ENCODE measurements at places on chromosomes 1 and 21.

GRCh38 chr1:165355977-165356811, at the start of gene LMX1A:
TSS of gene LMX1A (minus strand) at chr1:165356715. CDS start at chr1:165355559, 1,156 bp downstream.
- DNase-seq, result no peak

DNA sequence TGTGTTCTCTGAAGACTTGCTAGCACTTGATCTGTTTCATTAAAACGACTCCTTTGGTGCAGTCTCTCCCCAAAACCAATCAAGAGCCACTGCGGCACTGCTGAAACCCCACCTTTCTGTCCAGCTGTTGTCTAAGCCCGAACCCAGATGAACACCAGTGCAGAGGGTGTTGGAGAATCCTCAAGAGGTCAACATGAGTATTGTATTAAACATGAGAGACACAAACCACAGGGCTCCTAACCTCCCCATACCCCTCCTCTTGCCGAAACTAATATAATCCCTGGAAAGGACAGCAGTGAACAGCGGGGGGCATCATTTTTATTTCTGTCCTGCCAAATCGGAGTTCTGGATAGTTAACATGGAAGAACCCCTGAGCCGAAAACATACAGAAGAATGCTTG, 333.9 kb downstream of the CAMTA1 start:
- DNase-seq, result peak; percentile 45

DNA sequence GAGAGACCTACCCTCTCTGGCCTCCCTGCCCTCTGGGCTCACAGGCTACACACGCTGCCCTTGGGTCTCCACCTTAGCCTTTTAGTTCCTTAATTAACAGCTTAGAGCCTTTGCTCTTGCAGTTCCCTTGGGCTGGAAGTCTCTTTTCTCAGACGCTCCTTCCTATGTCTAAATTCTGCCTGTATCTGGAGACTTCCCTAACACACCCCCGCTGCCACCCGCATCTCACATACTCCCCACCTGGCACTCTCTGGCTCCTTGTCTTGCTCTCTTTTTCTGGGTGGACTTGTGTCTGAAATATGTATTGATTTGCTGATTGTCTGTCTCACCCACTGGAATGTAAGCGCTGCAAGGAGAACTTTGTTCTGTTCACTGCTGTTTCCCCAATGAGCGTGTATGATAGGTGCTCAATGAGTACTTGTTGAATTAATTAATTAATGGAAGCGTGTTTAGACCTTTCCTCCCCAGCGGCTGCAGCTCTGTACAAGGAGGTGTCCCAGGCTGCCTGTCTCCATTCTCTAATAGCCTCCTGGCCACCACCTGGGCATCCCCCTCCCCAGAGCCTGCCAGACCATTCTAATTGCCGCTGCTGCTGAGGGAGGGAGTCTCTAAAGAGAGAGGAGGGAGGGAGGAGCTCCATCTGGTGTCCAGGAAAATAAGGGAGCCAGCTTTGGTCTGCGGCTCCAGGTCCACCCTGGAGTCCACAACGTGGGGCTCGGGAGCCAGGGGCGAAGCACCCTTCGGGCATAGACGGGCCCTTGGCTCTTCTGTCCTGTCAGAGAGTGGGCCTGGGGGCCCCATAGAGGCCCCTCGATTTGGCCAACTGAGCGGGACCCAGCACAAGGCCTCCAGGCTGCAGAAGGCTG, 95.4 kb downstream of the RNF220 start:
- DNase-seq, result no peak

DNA sequence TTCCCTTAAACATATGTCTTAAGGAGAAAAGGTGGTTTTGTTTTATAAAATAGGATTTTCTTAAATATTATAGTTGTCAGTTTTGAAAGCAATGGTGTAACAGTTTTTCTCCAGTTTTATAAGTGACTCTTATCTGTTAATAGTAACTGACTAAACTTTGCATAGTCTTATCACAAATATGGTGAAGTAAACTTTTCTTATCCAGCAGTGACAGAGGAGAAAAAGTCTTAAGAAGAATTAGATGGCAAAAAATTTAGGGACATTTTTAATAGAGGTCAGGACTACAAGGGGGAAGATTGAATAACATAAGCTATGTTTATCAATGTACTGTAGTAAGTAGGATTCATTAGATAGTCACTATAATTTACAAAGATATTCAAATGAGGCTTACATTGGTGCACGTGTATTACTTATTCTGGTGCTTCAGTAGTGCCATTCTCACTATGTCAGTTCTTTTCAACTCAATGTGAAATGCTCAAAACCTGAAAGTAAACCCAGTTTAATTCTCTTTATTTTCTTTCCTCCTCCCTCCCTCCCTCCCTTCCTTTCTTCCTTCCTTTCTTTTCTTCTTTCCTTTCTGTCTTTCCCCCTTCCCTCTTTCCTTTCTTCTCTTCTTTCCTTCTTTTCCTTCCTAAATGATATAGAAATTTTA, 26.1 kb downstream of the F3 start:
- DNase-seq, result no peak

GRCh38 chr1:24896596-24897262, 33.3 kb downstream of the RUNX3 start:
- DNase-seq, result no peak

DNA sequence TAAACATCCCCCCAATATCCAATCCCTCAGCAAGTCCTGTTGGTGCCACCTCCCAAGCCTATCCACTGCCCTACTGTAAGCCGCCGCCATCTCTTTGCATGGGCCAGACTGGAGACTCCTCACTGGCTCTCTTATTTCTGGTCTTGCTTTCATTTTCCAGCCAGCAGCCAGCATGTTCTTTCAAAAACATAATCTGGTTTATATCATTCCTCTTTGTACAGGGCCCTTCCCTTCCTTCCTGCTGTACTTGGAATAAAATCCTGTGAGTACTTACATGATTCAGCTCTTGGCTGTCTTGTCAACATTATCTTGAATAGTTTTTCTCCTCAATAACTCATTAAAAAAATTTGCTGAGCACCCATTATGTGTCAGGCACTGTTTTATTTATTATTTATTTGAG, 28.2 kb downstream of the TLR5 start:
- no peak for DNase-seq

DNA sequence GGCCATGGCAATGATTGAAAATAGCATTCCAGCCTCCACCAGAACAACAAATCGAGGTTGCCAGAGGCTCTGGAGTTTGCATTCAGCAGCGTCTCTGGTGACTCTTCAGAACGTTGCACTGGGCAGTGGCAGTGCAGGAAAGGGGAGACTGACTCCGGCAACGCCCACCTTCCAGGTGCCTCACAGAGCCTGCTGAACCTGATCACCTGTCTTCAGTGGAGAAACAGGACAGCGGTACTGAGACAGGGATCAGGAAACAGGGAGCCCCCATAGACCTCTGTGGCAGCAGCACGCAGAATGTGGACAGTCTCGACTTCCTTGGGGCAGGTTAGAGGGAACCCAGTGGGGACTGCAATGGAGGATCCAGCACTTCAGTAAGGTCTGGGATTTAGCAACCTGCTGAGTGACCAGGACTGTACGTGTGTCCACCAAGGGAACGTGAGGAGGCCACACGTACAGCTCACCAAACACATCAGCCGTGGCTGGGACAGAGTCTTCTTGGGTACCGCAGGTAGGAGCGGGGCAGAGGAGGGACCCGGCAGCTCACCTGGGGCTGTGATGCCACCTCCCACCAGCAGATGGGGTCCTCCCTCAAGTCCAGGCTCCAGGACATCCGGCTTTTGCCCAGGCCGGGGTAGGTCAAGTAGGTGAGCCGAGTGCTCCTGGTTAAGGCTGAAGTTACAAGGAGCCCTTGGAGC, 128.6 kb downstream of the PRDM2 start:
- DNase-seq, result peak; percentile 31

DNA sequence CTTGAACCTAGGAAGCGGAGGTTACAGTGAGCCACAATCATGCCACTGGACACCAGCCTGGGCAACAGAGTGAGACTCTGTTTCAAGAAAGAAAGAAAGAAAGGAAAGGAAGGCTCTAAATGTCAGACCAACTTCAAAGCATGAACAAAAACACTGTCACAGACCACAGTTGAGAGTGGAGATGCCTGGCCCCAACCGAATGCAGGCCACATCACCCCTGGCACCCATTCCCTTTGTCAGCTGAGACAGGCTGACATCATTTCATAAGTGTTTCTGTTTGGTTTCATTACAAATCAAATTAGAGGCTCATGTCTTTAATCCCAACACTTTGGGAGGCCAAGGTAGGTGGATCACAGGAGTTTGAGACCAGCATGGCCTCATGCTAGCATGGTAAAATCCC, 28.6 kb upstream of the NADK start:
- DNase-seq, result no peak

DNA sequence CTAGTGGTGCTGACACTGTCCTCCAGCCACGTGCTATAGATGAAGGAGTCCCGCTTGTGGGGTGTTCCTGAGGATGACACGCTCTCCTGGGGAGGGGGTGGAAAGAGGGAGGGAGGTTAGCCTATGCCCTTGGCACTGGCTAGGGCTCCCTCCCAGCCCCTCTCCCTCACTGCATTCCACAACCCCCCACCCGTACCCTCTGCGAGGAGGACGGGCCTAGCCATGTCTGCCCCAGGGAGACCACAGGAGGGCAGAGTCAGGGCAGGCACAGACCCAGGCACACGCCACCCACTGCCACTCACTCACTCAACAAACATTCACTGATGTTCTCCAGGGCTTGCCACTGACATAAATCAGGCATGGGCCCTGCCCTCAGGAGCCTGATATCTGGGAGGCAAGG, 70.7 kb downstream of the RAP1GAP start:
- no peak for DNase-seq

- DNase-seq, result no peak
Observed at GRCh38 chr1:202259705-202260104, 66.1 kb downstream of the LGR6 start.

- DNase-seq, result no peak
Observed at GRCh38 chr1:20404466-20404865, 81.5 kb downstream of the CAMK2N1 start.

DNA sequence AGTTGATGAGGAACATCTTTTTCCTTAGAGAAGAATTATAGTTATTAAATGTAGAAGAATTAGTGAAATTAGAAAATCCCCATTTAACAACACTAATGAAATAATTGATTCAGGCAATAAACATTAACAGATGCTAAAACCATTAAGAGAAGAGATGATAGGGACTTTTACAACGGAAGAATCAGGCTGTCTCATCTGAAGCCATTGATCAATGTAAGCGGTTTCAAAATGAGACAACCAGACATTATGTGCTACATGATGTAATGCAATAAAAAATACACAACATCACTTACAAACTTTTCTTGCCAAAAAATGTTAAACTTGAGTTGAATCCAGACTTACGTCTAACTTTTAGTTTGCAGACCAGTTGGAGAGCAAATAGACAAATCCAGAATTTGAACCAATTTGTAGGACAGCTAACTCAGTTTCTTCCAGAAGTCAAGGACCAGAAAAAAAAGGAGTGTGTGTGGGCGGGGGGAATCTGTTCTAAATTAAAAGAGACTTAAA, 165.4 kb upstream of the DPT start:
- DNase-seq, result no peak

DNA sequence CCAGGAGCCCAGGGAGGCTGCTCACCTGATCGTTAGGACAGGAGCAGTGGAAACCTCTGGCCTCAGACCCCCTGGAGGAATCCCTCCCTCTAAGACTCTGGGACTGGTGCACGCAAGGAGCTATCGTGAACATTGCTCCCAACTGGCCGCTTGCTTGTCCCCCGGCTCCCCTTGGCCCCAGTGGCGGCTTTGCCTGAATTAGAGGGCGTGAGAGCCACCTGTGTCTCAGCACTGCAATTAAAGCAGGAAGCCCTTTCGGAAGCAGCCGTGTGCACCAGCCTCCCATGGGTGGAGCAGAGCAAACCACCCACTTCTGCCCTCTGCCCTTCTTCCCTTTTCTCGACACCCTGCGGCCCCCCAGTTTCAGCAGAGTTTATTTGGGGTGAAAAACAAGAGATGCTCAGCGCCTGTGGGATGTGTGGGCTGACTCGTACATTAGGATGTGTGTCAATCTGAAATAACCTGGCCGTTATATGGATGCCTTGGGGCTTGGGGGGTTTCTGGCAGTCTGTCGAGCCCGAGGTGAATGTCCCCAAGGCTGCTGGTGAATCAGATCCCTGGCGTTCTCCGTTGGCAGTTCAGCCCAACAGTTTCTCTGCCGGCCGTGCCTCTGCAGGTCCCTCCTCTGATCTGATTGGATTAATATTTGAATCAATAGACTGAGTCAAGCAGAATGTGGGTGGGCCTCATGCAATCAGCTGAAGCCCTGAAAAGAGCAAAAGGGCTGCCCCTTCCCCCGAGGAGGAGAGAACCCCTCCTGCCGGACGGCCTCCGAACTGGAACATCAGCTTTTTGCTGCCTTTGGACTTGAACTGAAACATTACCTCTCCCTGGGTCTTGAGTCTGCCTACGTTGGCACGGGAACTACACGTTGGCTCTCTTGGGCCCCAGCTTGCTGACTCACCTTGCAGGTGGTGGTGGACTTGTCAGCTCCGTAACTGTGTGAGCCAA, 7.3 kb upstream of the UMODL1 start:
- DNase-seq, result peak; percentile 90

- DNase-seq, result no peak
Observed at GRCh38 chr1:221182791-221183533, 303.7 kb downstream of the HLX start.

DNA sequence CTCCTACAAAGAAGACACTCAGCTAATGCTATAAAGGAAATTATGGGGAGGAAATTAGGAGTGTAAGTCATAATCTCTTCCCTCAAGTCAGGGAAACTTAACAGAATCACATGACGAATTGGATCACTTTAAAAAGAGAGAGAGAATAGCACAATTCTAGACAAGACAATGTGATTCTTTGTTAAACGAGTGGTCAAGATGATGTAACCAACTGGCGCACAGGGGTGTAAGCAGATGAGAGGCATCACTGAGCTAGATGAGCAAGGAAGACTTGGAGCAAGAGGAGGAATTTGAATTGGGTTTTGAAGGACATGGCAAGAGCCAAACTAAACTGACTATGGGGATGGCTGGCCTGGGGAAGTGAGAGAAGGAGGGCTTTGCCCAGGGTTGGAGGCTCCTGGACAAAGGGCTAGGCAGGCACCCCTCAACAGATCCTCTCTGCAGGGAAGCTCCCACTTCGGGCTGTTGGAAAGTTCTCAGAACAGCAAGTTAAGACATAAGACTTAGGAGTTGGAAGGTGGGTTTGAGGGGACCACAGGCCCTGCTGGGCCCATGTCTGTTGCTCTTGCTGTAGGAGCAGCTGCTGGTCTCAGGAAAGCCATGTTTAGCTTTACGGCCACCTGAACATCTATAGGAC, 123.9 kb upstream of the GRIK3 start:
- no peak for DNase-seq

- DNase-seq, result no peak
Observed at GRCh38 chr1:218686761-218687160, 341.6 kb downstream of the TGFB2 start.

- DNase-seq, result no peak
Observed at GRCh38 chr1:76162254-76162653, 87.7 kb downstream of the ST6GALNAC3 start.

- DNase-seq, result no peak
Observed at GRCh38 chr1:180841415-180841814, 71.3 kb upstream of the KIAA1614 start.

GRCh38 chr1:61749574-61749973, 7.3 kb downstream of the PATJ start:
- no peak for DNase-seq

GRCh38 chr1:54798206-54798605, 2.9 kb downstream of the TTC22 start:
- no peak for DNase-seq

GRCh38 chr1:102365071-102365470, 368.3 kb upstream of the OLFM3 start:
- no peak for DNase-seq

- no peak for DNase-seq
Observed at GRCh38 chr1:46637444-46638083, 21.0 kb upstream of the MOB3C start.

Measured in DMS79 treated with DMSO at 0.1 percent for 48 hours (cell line).